ENCODE measurements at places on chromosomes 6 and 20.
A peak's percentile ranks its signal among the peaks of the same experiment; 100 is the strongest.

DNA sequence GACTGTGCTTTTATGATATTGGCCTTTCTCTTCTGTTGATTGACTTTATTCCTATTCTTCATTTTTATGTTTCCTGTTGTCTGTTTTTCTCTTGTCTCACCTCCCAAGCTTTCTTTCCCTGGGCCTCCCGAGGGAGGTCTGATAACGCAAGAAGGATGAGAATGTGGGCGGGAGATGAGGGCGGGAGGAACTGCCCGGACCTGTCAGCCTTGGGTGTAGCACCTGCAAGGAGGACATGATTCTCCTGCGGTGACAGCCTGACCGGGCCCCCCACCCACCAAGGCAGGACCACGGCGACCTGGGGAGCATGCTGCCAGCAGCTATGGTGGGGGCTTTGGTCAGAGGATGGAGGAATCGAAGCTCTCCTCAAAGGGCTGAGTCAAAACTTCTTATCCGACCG is 86.9 kb downstream of the PLEKHG1 start:
- DNase-seq: no peak

DNA sequence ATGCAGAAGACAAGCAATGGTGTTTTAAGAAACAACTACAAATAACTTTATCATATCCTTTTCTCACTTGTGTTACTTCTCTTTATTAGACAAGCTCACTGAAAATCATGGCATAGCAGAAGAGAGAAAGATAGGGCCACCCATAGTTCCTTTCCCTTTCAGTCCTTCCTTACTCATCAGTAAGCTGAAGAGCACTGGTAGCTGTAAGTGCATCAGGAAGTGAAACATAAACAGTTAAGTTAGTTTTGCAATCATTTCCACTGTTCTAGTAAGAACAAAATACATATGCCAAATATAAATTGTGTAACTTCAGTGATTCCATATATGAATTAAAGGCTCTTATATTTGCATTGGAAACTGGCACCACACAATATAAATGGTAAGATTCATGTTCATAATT is 220.1 kb downstream of the HACE1 start:
- no peak for DNase-seq

DNA sequence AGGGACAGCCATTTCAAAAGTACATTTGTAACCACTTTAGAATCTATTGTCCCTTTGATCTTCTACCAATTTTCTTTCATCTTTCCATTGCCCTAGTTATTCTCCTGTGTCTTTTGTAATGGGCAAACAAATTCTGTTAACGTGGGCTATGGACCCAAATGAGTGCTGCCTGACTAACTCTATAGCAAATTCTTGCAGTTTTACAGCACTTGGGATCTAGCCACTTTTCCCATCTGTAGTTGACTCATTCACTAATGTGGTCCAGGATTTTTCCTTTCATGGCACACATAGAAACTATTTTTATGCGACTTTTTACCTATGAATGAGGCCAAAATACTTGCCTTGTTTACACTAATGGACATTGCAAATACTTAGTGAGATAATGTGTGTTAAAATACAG is 52.0 kb downstream of the GRIK2 start:
- peak; percentile 5 for DNase-seq

DNA sequence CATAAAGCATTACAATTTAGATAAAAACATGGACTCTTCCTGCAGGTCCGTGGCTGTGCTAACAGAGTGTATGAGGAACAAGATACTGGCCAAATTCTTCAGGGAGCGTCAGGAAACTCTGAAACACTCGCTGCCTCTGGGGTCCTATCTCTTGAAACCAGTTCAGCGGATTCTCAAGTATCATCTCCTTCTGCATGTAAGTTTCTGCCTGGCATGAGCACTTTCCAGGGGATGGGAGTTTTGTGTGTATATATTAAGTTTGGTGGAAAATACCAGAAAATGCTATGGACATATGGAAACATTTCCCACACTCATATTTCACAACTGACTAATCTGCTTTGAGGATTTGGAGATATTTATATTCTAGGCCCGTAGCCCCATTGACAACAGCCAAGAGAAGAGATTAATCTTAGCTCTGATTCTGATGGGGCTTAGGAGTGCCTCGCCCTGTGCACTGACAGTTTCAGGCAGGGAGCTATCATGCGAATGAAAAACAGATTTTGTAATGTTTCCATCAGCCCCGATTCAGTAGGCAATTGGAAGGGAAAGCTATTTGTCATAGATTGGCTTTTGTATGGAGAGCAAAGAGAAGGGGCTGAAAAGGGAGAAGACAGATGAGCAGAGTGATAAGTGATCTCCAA is 64.7 kb upstream of the MTHFD1L start:
- no peak for DNase-seq

- DNase-seq: no peak
Measured at GRCh38 chr6:117397536-117398227, 28.1 kb downstream of the ROS1 start.

DNA sequence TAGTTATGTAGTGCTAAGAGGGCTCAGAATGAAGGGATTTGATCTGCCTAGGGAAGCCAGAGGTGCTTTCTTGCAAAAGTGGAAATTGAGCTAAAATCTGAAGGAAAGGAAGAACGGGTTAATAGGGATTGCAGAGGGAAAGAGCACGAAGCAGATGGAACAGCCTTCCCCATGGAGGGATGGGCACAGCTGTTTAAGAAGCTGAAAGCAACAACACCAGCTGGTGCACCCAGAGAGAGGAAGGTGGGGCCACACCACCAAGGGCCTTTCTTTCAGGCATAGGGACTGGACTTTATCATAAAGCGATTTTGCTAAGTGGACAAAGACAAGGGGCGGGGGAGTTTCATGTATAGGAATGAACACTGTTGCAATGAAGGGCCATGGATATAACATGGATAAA is 65.8 kb upstream of the SNRPB2 start:
- no peak for DNase-seq

GRCh38 chr20:61253264-61253639 is 1.2 kb downstream of the CDH4 start:
- DNase-seq: peak; percentile 86

DNA sequence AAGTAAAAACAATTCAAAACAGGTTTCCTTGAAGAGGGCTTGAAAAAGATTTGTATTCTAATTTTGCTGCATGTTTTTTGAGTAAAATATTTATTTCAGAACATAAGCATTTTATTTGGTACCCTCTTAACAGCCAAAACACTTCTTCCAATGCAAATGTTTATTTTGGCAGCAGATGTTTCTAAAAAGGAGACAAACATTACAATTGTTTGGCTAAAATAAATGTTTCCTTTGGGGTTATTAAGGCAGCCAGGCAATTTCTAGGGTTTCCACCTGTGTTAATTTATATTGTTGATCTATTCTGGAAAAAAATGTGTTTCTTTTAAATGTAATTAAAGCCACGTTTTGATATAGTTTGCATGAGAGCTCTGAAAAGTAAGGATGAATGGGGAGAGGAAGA is 56.6 kb downstream of the ARID1B start:
- DNase-seq: no peak

DNA sequence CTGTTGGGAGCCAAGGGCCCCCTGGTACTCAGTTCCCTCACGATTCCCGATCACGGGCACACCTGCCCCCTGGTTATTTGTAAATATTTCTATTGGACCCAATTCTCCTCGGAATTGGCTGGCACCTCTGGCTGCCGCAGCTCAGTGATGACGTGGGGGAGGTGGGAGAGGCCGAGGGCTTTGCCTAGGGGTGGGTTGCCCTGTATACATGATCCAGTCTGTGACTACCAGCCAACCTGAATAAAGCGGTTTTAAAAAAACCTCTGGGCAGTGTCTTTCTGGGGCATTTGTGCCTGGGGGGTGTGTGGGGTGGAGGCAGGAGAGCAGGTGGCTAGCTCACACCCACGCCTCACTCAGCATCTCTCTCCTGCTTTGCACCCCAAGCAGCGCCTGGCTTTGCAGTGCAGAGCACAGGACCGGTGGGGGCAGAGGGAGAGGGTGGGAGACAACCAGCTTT is 42.2 kb downstream of the VSTM2L start:
- peak; percentile 3 for DNase-seq

DNA sequence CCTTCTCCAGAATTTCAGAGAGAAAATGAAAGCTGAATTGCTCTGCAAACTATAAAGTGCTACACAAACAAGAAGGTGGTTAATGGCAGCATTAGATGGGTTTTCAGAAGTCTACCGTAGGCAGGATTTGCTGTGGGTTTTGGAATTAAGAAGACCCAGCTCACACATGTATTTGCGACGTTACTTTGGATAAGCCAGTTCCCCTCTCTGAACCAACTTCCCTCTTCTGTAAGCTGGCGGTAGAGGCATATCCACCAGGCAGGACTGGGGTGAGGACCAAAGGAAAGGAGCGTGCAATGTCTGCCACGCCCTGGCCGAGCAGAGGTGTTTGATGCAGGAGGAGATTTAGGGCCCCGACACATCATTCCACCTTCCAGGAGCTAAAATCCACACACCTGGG is 6.9 kb downstream of the RSPO4 start:
- DNase-seq: no peak
